A172 (cell line): ENCODE measurements at places on chromosomes 2 and 18. TPM values are rescaled to one million over a fixed set of nuclear protein-coding genes. Genes with fewer than 3 reads are reported as not detected.

Gene MCM6
- 38.9 and 39.1 TPM in 2 replicates for total RNA-seq

DNA sequence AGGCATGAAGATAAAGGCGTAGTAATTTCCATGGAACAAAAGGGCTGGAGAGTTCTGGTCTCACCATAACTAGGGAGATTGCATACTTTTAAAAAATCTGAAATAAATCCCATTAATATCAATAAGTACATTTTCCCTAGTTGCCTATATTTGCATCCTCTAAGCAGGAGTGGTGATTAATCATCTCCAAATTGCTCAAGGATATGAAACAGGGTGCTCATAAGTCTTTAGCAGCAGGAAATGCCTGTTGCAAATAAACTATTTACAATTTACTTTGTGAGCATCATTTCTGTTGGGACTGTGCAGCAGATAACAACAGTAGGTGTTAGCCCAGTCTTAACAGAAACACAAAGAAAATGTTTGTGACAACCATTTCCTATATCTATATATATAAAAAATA, 92.4 kb upstream of the TMEM178A start:
- no peak for DNase-seq

Gene DYSF
- 10.6 and 13.6 TPM in 2 replicates for total RNA-seq

DNA sequence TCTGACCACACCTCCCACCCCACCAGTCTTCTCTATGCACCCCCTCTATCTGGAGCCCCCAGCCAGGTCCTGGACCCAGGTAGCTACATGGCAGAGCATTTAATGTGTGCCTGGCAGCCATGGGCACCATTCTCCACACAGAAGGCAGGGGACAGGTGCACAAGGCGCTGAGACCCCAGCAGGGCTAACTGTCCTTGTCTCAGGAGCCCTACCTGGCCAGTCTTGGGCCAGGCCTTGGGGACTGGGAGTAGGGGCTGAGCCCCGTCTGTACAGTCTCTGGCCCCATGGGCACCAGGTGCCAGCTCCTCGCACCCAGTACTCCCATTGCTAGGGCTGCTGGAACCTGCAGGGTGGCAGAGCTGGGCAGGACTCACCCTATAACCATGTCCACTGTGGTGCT, 2.9 kb downstream of the GNLY start:
- DNase-seq = no peak

DNA sequence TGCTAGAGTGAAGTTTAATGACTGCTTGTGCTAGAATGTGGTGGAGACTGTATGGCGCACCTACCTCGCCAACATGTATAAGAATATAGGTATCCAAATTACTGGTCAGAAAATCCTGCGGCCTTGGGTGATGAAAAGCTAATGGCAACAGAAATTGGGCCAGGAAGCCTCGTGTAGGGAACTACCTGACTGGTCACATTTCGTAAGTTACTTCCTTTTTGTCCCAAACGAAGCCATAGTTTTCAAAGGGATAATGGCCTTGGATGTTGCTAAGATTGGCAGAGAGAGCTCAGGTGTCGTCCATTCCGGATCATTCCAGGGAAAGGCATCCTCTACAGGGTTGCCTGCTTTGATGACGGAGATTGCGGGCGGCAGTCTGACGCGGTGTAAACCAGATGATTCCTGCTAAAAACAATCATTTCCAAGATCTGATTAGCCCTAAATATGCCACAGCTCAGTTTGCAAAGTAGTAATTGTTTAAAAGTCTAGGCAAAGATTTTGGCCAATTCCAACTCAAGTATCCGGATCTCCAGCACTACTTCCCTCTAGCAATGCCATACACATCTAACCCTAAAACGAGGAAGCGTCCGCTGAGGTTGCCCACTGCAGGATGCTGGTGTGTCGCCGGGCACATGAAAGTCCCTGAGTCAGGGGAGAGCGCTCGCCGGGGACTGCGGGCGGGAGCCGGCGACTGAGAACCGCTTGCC, 708 bp upstream of the MALT1 start:
- no peak for DNase-seq
